ENCODE measurements at places on chromosomes 2 and 18. TPM values are rescaled to one million over a fixed set of nuclear protein-coding genes. Genes with fewer than 3 reads are reported as not detected.

GPR35 gene
- not detected for total RNA-seq

DNA sequence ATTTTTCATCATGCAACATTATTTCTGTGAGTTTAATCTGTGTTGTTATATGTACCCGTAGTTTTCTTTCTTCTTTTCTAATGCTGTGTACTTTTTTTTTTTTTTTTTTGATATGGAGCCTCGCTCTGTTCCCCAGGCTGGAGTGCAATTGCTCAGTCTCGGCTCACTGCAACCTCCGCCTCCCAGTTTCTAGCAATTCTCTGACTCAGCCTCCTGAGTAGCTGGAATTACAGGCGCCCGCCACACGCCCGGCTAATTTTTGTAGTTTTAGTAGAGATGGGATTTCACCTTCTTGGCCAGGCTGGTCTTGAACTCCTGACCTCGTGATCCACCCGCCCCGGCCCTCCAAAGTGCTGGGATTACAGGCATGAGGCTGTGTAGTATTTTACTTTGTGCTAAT, 155.4 kb downstream of the GALR1 start:
- H3K4me3 ChIP-seq: no peak overlapping the region
- H3K36me3 ChIP-seq: no peaks in the 10 kb centered on the region
- no peaks in the 10 kb centered on the region for H3K4me1 ChIP-seq
- H3K27me3 ChIP-seq: no peaks in the 10 kb centered on the region

- no peak overlapping the region for H3K27ac ChIP-seq
- H3K27me3 ChIP-seq: no peaks in the 10 kb centered on the region
- no peak overlapping the region for H3K4me3 ChIP-seq
- DNase-seq: no peak
- peaks cover 14% of the 10 kb centered on the region for H3K36me3 ChIP-seq
- peaks cover 11% of the 10 kb centered on the region for H3K4me1 ChIP-seq
Measured at GRCh38 chr2:73827018-73827417, 1.7 kb upstream of the STAMBP start.

CNRIP1 gene
- 17.3 TPM for total RNA-seq

- DNase-seq: no peak
- H3K4me1 ChIP-seq: no peaks in the 10 kb centered on the region
- H3K4me3 ChIP-seq: no peak overlapping the region
- H3K27ac ChIP-seq: no peak overlapping the region
- no peaks in the 10 kb centered on the region for H3K36me3 ChIP-seq
Measured at GRCh38 chr2:185044323-185044874, 446.1 kb downstream of the ZNF804A start.

- no peaks in the 10 kb centered on the region for H3K27me3 ChIP-seq
- no peaks in the 10 kb centered on the region for H3K36me3 ChIP-seq
- no peaks in the 10 kb centered on the region for H3K4me1 ChIP-seq
- no peak overlapping the region for H3K4me3 ChIP-seq
- no peak for DNase-seq
Measured at GRCh38 chr18:46705521-46705920, 48.5 kb upstream of the LOXHD1 start.

- H3K4me3 ChIP-seq: no peak overlapping the region
- H3K27ac ChIP-seq: no peak overlapping the region
- H3K27me3 ChIP-seq: no peaks in the 10 kb centered on the region
- no peaks in the 10 kb centered on the region for H3K36me3 ChIP-seq
- H3K4me1 ChIP-seq: no peaks in the 10 kb centered on the region
Measured at GRCh38 chr2:128805237-128805636, 486.6 kb upstream of the HS6ST1 start.

DNA sequence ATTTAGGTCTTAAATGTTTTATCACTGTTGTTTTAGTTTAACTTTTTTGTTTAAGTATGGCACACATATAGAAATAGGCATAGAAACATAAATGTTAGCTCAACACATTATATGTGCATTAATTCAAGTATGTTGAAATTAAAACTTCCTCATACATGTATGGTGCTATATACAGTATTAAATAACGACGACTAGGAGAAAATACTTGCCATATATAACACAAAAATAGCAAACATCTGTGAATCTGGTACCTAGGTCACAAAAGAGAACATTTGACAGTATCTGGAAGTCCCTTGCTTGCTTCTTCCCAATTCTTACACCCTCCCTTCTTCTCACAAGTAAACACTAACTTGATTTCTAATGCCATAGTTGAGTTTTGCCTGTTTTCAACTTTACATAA, 38.4 kb downstream of the ZNF638 start:
- H3K27me3 ChIP-seq: no peaks in the 10 kb centered on the region
- DNase-seq: no peak
- H3K27ac ChIP-seq: no peak overlapping the region
- H3K4me3 ChIP-seq: no peak overlapping the region
- H3K4me1 ChIP-seq: no peaks in the 10 kb centered on the region

DNA sequence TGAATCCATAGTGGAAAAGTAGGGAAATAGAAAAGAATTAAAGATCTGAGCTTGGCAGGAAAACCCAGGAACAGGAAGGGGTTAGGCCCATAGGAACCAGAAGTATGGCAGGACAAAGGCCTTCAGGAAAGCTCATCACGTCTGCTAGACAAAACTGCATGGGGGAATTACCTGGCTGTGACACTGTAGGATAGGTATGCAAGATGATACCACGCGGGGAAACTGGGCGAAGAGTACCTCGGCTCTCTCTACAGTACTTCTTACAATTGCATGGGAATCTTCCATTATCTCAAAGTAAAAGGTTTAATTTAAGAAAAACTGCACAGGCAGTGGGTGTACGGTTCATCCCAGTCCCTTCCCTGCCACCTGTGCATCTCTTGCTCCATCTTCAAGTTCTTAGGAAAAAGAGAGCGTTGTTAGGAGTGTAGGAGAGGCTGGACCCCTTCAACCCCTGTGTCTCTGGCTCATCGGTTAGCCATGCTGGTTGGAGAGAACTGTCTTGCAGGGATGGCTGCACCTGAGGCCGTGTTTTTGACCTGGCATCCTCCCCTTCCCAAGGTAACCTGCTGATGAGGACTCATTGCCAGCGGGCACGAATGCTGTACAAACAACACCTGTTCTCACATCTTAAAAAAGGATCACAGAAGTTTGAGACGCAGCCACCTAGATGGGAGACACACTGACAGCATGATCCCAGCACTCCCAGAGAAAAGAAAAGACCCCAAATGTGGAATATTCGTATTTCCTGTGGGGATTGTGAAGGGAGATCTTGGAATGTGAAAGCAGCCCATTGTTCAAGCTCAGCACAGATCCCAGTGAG, 120.5 kb upstream of the COPS8 start:
- H3K4me1 ChIP-seq: peaks cover 7% of the 10 kb centered on the region
- H3K27me3 ChIP-seq: no peaks in the 10 kb centered on the region
- no peak overlapping the region for H3K4me3 ChIP-seq
- H3K36me3 ChIP-seq: no peaks in the 10 kb centered on the region
- no peak overlapping the region for H3K27ac ChIP-seq

GRCh38 chr2:28250006-28250405, 142.7 kb upstream of the FOSL2 start:
- H3K4me3 ChIP-seq: no peak overlapping the region
- H3K4me1 ChIP-seq: peaks cover 14% of the 10 kb centered on the region
- no peak overlapping the region for H3K27ac ChIP-seq
- no peaks in the 10 kb centered on the region for H3K27me3 ChIP-seq

- peak; percentile 59 for DNase-seq
- H3K4me1 ChIP-seq: peaks cover 17% of the 10 kb centered on the region
- H3K4me3 ChIP-seq: no peak overlapping the region
- H3K27me3 ChIP-seq: peaks cover 6% of the 10 kb centered on the region
Measured at GRCh38 chr2:219448776-219449341, 14.2 kb downstream of the SPEG start.

DNA sequence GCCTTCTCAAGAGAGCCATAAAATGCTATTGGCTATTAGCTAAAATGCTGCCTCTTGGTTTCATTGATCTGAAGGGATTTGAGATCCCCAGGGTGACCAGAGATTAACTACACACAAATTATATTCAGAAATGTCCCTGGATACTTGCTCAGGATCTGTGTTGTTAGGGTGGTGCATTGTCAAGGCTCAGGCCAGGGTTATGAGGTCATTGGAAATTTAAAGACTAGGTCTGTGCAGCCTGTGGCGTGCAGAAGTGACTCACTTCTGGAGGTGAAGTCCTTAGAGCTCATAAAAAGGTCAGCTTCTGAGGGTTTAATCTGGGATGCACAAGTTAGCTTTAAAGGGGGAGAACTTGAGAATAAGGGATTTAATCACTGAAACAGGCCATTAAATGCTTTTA, 23.5 kb downstream of the LRRTM1 start:
- H3K36me3 ChIP-seq: no peaks in the 10 kb centered on the region
- H3K4me3 ChIP-seq: no peak overlapping the region
- DNase-seq: peak; percentile 26
- H3K27me3 ChIP-seq: no peaks in the 10 kb centered on the region

GRCh38 chr2:204264621-204265140, 280.6 kb upstream of the PARD3B start:
- H3K4me1 ChIP-seq: peaks cover 10% of the 10 kb centered on the region
- H3K27ac ChIP-seq: no peak overlapping the region
- H3K36me3 ChIP-seq: no peaks in the 10 kb centered on the region
- H3K27me3 ChIP-seq: no peaks in the 10 kb centered on the region
- no peak overlapping the region for H3K4me3 ChIP-seq

DNA sequence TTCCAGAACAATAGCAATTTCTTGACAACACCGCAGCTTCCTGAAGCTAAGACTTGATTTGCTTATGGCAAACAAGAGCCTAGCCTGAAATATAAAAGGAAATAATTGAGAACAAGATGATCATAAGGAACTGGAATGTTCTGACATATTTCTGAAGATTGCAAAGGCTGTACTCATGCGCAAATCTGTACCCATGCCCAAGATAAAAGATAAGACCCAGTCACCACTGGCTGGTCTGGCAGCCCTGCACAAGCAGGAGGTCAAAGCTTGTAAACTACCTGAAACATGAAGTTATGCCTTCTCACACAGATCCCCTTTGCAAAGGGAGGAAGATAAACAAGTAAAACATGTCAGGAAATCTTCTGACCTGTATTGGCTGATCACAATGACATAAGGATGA, 160.8 kb upstream of the GYPC start:
- no peak for DNase-seq
- H3K27me3 ChIP-seq: no peaks in the 10 kb centered on the region
- H3K27ac ChIP-seq: no peak overlapping the region
- H3K4me3 ChIP-seq: no peak overlapping the region
- H3K4me1 ChIP-seq: no peaks in the 10 kb centered on the region
- no peaks in the 10 kb centered on the region for H3K36me3 ChIP-seq

DNA sequence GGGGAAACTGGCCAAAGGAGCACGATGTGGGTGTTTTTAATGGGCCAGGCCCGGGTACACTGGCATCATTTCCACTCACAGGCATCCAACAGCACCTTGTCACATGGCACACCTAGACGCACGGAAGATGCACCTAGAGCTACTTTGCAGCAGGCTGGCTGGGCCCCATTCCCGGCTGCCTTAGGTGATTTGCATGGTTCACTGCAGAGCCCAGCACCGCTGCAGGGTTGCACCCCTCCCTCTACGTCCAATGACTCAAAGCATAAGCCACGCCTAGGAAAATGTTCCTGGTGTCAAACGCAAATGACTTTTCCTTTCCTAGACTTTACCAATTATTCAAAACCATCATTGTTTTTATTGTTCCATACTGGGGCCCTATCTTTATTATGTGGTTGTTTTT, 222.9 kb downstream of the EIPR1 start:
- H3K27me3 ChIP-seq: no peaks in the 10 kb centered on the region
- H3K36me3 ChIP-seq: no peaks in the 10 kb centered on the region
- H3K4me3 ChIP-seq: no peak overlapping the region
- H3K4me1 ChIP-seq: no peaks in the 10 kb centered on the region
- H3K27ac ChIP-seq: no peak overlapping the region

DNA sequence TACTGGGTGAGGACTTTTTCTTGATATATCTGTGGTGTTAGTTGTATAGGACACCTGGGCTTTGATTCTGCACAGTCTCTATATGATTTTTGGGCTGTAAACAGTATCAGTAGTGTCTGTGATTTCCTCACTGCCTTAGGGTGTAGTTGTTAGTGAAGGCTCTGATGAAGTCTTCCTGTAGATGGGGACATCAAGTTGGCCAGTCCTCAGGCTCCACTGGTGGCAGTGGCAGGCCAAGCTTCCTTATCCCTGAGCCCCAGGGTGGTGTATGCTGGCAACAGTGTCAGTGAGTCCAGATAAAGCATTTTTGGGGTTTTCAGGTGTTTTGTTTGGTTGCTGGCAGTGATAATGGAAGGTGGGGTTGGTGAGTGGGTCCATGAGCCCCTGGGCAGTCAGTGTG, 961.4 kb downstream of the DSC3 start:
- no peak overlapping the region for H3K27ac ChIP-seq
- H3K36me3 ChIP-seq: no peaks in the 10 kb centered on the region
- DNase-seq: no peak
- H3K27me3 ChIP-seq: no peaks in the 10 kb centered on the region

- H3K27me3 ChIP-seq: no peaks in the 10 kb centered on the region
- no peak overlapping the region for H3K4me3 ChIP-seq
- H3K27ac ChIP-seq: no peak overlapping the region
- DNase-seq: no peak
Measured at GRCh38 chr18:39486268-39486667, 1920.7 kb upstream of the CELF4 start.

DNA sequence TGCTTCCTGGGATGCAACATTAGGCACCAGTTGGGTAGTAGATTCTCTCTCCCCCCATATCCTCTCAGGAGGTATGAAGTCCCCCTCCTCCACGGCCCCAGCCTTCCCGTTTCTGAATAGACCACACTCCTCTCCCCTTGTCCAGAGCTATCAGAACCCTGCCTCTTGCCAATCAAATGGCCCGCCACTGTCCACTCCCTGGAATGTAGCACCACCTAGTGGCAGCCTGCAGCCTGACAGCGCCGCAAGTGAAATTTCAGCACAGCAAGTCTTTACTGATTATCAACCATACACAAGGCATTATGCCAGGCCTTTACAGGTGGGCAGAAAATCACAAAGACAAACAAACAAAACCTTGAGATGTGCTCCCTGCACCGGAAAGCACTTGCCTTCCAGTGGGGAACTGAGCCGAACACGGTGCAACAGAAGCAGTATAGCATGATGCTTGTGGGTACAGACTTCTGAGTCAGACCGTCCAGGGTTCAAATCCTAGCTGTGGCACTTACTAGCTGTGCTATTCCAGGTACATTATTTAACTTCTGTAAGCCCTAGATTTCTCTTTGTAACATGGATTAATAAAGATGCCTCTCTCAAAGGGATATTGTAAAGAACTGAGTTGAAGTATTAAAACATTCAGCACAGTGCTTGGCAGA, 174.0 kb downstream of the SMAD2 start:
- no peak overlapping the region for H3K4me3 ChIP-seq
- no peaks in the 10 kb centered on the region for H3K27me3 ChIP-seq
- H3K4me1 ChIP-seq: no peaks in the 10 kb centered on the region
- H3K36me3 ChIP-seq: no peaks in the 10 kb centered on the region
- peak; percentile 28 for DNase-seq
- H3K27ac ChIP-seq: no peak overlapping the region

DNA sequence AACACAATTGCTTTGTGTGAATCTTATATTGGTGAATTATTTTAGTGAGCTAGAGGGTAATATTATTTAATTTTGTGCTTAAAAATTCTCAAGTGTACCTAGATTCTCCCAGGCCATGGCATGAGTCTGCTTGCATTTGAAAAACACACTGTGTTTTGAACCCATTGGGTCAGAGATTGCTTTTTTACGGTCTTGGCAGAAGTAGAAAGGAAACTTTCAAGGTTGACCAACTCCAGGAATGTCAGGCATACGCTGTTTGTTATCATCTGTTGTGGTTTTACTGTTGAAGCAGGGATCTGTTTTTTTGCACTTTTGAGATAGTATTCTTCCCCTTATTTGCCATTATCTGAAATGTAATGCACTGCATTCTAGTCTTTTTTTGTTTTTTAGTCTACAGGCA, 377.4 kb downstream of the RPRM start:
- H3K36me3 ChIP-seq: no peaks in the 10 kb centered on the region
- no peak for DNase-seq
- H3K27me3 ChIP-seq: no peaks in the 10 kb centered on the region
- H3K4me1 ChIP-seq: no peaks in the 10 kb centered on the region

GRCh38 chr2:37746883-37747282, 75.4 kb upstream of the CDC42EP3 start:
- no peak for DNase-seq
- no peak overlapping the region for H3K27ac ChIP-seq
- no peaks in the 10 kb centered on the region for H3K36me3 ChIP-seq
- H3K4me1 ChIP-seq: no peaks in the 10 kb centered on the region

All from heart left ventricle (tissue), 16 donors.